Left lung (tissue), 14 donors: ENCODE measurements at places on chromosomes 4 and X. TPM values are rescaled to one million over a fixed set of nuclear protein-coding genes. Genes with fewer than 3 reads are reported as not detected.

Gene BEX2
- total RNA-seq = 19.3 TPM

Gene ATOH1
- not detected for total RNA-seq

Gene ELOVL6
- total RNA-seq = 8.8 TPM

Gene ALAS2
- total RNA-seq = 2.2 TPM

Gene GBA3
- not detected for total RNA-seq

Gene BEND4
- total RNA-seq = 0.23 TPM

Gene FAM9B
- 0.16 TPM for total RNA-seq

Gene CYTL1
- 1.8 TPM for total RNA-seq

Gene NPFFR2
- total RNA-seq = not detected

DNA sequence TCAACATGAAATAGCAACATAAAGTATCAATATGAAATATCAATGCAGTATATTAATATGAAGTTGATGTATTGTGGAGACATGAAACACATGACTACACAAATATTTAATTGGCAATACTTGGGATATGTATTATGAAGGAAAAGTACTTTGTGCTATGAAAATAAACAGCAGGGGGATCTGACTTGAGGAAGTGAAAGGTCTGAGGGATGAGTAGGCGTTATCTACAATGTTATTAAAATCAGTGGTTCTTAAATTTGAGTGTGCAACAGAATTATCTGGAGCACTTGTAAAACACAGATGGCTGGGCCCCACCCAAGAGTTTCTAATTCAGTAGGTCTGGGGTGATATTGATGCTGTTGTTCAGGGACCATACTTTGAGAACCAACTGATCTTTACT is 27.4 kb upstream of the ARX start:
- H3K4me1 ChIP-seq = no peaks in the 10 kb centered on the region
- no peaks in the 10 kb centered on the region for H3K27me3 ChIP-seq
- H3K36me3 ChIP-seq = no peaks in the 10 kb centered on the region
- DNase-seq = no peak
- no peak overlapping the region for H3K27ac ChIP-seq

GRCh38 chrX:18422325-18422724 is 3.1 kb upstream of the CDKL5 start:
- no peak overlapping the region for H3K27ac ChIP-seq
- H3K36me3 ChIP-seq = no peaks in the 10 kb centered on the region
- no peak for DNase-seq
- no peak overlapping the region for H3K4me3 ChIP-seq
- no peaks in the 10 kb centered on the region for H3K4me1 ChIP-seq

DNA sequence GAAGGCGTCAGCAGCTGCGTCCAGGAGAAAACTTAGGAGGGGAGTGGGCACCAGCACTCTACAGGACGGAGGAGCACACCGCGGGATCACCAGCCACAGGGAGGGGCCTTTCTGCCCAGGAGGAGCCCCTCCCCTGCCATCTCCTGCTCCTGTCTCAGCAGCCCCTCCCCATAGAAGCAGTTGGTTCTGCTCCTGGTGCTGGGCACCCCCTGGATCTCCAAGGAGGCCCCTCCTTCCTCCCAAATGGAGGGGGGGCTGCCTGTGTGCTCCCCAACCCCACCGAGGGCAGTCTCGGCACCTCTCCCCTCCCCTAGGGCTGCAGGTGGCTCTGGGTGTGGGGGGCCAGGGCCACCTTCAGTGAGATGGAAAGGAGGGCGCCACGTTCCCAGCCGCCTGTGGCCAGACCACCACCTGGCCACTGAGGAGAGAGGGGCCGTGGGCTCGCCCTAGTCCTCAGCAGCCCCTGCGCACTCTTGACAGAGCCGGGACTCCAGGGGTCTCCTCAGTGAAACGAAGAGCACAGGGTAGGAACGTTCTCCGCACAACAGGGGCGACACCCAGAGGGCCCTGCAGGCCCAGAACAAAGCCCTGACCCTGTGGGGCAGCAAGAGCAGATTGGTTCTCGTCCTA is 37.8 kb downstream of the CPLX1 start:
- peaks cover 32% of the 10 kb centered on the region for H3K4me1 ChIP-seq
- no peak overlapping the region for H3K4me3 ChIP-seq
- no peak overlapping the region for H3K27ac ChIP-seq
- peaks cover 91% of the 10 kb centered on the region for H3K27me3 ChIP-seq
- H3K36me3 ChIP-seq = no peaks in the 10 kb centered on the region

DNA sequence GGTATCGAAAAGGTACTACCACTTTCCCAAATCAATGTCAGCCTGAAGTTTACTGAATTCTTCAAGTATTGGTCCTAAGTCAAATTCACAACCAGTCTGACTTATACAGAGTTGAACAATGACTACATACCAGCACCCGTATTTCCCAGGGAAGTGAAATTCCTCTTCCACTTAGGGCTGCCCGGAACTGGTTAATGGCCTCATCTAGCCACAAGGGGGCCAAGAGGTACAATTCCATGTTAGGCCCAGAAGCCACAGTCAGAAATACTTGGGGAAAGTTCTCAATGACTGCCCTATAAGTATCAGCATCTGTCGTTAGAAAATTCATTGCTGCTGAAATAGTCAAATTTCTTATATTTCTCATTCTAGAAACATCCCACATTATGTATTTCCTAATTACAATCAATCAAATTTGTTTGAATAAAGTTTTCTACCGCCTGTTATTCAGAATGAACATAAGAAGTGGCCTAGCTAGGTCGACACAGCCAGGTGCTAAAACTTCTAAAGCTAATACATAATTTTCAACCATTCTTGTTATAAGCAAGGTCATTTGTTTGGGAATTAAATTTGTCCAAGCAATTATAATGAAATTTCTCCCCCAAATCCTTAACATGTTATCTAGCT is 5.6 kb upstream of the PCDH7 start:
- H3K4me1 ChIP-seq = peaks cover 14% of the 10 kb centered on the region
- H3K27me3 ChIP-seq = peaks cover 10% of the 10 kb centered on the region

GRCh38 chr4:177519481-177520260 is 77.4 kb upstream of the AGA start:
- H3K4me3 ChIP-seq = no peak overlapping the region
- H3K27me3 ChIP-seq = no peaks in the 10 kb centered on the region
- H3K4me1 ChIP-seq = no peaks in the 10 kb centered on the region
- no peak for DNase-seq
- no peaks in the 10 kb centered on the region for H3K36me3 ChIP-seq

DNA sequence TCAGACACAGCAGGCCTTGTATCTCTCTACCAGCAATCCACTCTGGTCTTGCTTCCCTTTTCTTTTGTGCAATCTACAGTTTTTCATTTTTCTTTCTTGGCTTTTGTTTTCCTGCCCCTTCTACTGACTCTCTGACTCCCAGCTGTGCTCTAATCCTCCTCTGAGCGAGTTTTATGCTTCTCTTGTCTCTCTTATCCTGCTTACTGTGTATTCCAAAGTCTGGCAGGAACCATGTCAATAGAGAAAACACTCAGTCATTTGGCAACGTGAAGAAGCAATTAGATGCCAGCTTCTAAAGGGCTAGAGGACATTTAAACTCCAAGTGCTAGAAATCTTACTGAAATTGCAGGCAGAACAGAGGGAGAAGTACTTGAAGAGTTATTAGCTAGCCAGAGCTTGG is 984.6 kb upstream of the TENM3 start:
- no peaks in the 10 kb centered on the region for H3K36me3 ChIP-seq
- no peak overlapping the region for H3K4me3 ChIP-seq
- no peak for DNase-seq
- H3K27ac ChIP-seq = no peak overlapping the region

GRCh38 chrX:80334583-80334982 is 85.7 kb upstream of the TENT5D start:
- H3K36me3 ChIP-seq = no peaks in the 10 kb centered on the region
- no peak for DNase-seq
- peak overlapping the region; percentile 31 for H3K4me3 ChIP-seq
- H3K27me3 ChIP-seq = no peaks in the 10 kb centered on the region
- no peaks in the 10 kb centered on the region for H3K4me1 ChIP-seq
- no peak overlapping the region for H3K27ac ChIP-seq

- no peaks in the 10 kb centered on the region for H3K27me3 ChIP-seq
- H3K27ac ChIP-seq = no peak overlapping the region
- no peak for DNase-seq
- H3K4me1 ChIP-seq = no peaks in the 10 kb centered on the region
- H3K36me3 ChIP-seq = no peaks in the 10 kb centered on the region
- no peak overlapping the region for H3K4me3 ChIP-seq
Observed at GRCh38 chr4:111066887-111067286, 444.0 kb upstream of the PITX2 start.

DNA sequence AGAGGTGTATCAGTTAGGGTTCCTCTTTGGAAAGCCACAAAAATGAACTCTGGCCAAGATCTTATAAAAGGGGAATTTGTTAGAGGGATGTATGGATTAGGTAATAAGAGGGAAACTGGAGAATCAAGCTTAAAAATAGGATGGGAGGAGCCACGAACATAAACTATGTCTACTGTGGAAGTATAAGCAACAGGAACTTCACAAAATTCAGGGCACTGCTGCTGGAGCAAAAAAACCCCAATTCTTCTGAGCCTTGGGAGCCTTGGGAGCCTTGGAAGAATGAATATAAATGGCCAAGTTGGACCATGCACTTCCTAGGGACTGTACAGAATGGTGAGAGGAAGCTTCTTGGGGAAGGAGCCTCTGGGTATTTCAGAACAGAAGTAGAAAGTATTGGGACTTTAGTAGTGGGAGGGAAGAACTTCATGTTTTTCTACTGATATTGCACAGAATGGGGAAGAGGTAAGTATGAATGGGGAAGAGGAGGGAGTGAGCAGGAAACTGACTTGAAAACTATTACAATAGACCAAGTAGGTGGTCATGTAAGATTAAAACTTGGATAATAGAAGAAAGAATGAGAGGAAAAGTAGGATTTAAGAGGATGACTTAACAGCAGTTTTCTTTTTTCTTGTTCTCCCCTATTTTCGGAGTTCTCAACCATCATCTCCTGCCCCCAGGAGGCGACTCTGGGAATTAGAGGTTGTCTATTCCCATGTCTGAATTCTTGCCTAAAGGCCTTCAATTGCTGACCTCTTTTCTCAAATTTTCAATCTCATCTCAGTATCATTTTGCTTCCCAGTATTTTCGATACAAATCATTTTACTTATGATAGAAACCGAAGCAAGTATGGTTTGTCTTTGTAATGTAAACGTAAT is 44.4 kb upstream of the TAPT1 start:
- H3K27ac ChIP-seq = peak overlapping the region; percentile 73
- no peak overlapping the region for H3K4me3 ChIP-seq
- no peaks in the 10 kb centered on the region for H3K36me3 ChIP-seq
- H3K27me3 ChIP-seq = no peaks in the 10 kb centered on the region
- peaks cover 14% of the 10 kb centered on the region for H3K4me1 ChIP-seq

GRCh38 chr4:121219227-121219626 is 55.1 kb upstream of the TNIP3 start:
- DNase-seq = no peak
- no peak overlapping the region for H3K4me3 ChIP-seq
- no peaks in the 10 kb centered on the region for H3K36me3 ChIP-seq
- H3K27me3 ChIP-seq = no peaks in the 10 kb centered on the region

DNA sequence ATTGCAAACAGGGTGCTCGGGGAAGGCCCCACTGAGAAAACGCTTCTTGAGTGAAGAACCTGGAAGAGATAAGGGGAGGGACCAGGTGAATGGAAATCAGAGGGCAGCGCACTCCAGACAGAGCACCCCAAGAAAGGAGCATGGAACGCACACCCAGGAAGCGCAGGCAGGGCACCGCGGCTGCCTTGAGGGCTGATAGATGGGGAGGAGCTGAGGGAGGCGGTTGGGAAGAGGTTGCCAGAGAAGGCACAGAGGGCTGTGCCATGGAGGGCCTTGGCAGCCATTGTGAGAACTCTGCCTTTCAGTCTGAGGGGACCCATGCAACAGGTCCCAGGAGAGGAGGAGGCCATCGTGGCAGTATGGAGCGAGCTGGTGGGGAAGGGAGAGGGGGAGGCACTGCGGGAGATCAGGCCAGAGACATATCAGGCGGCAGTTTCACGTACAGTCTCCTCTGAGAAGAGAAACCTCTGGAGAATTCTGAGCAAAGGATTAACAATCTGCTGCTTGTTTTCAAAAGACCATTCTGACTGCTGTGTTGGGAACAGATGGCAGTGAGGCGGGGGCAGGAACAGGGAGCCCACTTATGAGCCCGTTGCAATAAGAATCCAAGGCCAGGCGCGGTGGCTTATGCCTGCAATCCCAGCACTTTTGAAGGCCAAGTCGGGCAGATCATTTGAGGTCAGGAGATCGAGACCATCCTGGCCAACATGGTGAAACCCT is 83.7 kb downstream of the PCYT1B start:
- no peak overlapping the region for H3K27ac ChIP-seq
- no peaks in the 10 kb centered on the region for H3K36me3 ChIP-seq
- H3K27me3 ChIP-seq = no peaks in the 10 kb centered on the region
- no peak for DNase-seq
- no peaks in the 10 kb centered on the region for H3K4me1 ChIP-seq
- no peak overlapping the region for H3K4me3 ChIP-seq

DNA sequence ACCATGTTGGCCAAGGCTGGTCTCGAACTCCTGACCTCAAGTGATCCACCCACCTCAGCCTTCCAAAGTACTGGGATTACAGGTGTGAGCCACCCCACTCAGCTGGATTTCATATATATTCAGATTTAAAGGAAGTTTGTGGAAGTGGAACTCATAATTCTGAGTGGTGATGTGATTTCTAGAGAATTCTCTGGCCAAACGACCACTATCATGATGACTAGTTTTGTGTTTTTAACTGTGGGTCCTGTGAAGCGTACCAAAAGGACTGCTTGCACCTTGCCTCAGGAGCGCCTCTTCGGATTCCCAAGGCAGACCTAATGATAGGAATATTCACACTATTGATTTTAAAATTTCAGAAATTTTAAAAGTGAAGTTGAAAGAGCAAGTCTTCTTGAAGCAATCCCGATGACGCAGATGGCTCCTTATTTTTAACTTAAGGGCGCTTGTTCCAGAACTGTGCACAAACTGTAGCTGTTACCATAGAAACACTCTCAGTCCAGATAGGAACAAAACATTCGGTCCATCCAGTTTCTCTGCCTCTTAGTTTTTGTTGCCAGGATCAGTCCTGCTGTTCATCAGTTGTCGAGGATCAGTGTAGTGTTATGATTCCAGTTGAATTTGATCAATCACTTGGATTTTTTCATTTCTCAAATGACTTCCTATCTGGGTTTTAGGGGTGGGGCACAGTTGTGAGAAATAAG is 51.7 kb upstream of the CLCN4 start:
- H3K27me3 ChIP-seq = no peaks in the 10 kb centered on the region
- H3K4me1 ChIP-seq = peaks cover 4% of the 10 kb centered on the region
- H3K4me3 ChIP-seq = no peak overlapping the region
- DNase-seq = no peak

DNA sequence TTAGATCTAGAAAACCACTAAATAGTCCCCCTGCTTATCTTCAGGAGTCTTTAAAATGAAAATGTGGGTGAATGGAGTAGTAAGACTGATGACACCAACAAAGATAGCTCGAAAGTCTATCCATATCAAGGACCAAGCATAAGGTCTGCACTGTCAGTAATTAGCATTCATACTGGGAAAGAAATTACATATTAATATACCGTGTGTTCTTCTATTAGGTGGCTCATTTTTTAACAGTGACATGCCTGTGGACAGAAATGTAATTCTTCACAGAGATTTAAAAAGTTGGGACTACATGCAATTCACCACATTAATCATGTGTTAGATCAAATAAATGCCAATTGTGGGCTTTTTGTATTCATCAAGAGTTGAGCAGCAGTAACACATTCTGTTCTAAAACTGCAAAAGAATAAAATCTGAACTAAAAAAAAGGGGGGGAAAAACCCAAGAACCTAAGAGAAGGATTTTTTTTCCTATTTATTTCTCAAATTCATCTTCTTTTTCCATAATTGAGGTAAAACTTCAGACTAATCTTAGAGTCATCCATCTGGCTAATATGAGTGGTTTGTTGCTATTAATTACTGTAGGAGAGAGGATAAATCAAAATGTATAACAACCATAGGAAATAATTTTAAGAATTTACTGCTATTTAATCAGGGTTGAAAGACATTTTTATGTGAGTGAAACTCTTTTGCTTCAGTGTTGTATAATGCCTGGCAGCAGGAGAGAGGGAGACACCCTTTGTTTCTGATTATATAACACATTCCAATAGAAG is 386.7 kb upstream of the IGFBP7 start:
- DNase-seq = no peak
- no peak overlapping the region for H3K27ac ChIP-seq
- H3K4me1 ChIP-seq = no peaks in the 10 kb centered on the region
